ENCODE measurements at places on chromosomes 12 and 14. TPM values are rescaled to one million over a fixed set of nuclear protein-coding genes. Genes with fewer than 3 reads are reported as not detected.

DNA sequence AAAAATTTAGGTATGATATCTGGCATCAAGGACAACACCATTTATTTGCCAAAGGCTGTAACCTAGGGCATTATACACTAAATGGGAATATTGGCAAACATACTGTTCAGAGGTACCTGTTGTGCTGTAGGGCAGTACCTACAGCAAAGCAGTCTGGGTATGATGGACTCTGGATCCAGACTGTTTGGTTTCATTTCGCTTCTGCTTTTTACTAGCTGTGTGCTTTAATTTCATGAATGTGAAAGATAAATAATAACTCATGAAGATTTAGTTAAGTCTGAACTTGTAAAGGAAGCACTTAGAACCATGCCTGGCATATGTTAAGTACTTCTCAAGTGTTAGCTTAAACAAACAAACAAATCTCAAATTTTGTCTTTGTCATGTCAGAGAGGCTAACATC lies 17.7 kb upstream of the SLC38A2 start:
- no peak for DNase-seq

GRCh38 chr14:50835280-50835679 lies 4.3 kb upstream of the NIN start:
- DNase-seq, result no peak

DNA sequence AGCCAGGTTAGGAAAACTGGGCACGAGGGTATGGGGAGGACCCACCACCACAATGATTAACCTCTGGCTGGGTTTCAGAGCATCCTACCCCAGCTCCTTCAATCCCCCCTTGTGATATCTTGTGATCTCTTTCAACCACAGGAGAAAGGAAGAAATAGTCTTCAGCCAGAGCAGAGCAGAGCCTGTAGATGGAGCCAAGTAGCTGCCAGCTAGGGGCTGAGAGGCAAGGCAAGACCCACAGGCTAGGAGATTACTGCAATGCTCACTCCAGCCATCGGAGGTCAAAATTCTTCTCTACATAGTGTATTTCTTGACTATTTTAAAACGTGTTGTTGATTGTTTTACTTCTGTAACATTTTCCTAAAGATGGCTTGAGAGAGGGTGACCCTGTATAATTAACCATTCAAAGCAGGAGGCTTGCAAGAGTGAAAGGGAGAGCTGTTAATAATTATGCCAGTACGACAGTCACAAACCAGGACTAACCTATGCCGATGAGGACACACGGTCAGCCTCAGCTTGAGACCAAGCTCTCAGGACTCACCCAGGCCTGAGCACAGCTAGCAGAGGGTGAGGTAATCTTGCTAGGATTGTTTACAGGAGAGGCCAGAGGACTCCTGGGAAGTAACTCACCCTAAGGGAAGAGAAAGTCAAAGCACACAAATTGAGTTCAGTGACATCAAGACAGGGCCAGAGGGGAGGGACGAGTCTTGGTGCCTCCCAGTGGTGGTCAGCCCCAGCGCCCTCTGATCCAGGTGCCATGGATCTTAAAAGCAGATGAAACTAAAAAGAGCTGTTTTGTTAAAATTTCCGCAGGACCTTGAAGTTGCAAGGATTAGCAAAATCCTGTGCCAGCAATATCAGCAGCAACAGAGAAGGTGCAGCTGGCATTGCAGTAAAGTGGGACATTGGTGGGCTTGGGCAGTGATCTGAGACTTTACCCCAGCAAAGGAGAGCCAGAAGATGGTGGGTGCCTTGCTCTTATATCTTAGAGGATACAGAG lies 29.8 kb upstream of the CDKN3 start:
- DNase-seq, result no peak

IAPP gene
- total RNA-seq, result not detected

DNA sequence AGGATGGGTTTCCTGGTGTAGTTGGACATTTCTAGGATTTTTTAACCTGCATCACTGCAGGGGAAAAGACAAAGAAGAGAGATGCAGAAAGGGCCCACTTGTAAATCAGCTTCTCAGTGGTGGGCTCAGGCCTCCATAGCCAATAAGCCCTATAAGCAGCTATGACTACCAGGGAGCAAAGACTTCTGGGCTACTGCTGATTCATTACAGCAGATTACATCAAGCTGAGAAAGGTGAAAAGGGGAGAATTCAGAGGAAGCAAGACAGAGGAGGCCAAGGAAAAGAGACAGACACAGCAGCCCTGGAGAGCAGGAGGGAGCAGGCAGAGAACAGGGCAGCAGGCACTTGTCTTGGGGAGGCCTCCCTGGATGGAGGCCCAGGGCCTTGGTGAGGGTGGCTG lies 95.2 kb downstream of the KCNA5 start:
- no peak for DNase-seq

OR4K13 gene
- total RNA-seq, result not detected

MGP gene
- total RNA-seq, result 472 TPM

DNA sequence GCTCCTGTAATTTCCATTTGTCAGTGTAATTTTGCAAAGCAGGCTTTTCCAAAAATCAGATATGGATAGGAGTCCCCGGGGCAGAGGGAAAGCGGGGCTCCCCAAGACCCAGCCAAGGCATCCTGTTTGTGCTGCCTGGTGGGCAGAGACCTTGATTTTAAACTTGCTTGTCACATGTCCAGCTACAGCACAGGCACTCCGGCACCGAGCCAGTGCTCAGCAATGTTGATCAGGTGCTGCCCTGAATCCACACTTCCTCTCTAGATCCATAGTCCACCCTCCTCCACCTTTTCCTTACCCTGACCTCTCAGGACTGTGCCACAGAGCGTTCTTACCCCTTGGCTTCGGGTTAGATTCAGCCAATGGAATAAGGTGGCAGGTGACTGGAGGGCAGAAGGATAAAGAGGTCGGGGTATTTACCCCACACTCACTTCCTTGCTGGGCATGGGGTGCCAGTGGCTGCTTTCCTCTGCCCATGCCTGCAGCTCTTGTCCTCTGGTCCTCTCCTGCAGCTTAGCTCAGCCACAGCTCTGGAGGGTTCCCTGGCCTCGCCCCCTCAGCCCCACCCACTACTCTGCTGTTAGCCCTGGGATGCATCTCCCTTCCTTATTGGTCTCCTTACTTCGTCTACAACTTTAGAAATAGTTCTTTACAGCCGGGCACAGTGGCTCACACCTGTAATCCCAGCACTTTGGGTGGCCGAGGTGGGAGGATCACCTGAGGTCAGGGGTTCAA lies 80.1 kb downstream of the IRF2BPL start:
- DNase-seq, result peak; percentile 73

- no peak for DNase-seq
Measured at GRCh38 chr14:96747608-96748007, 49.6 kb upstream of the VRK1 start.

TESPA1 gene
- 6.7 TPM for total RNA-seq

GRCh38 chr14:87805315-87805723 lies 187.7 kb downstream of the GALC start:
- no peak for DNase-seq

- no peak for DNase-seq
Measured at GRCh38 chr12:8828257-8829124, 6.1 kb downstream of the A2ML1 start.

DNA sequence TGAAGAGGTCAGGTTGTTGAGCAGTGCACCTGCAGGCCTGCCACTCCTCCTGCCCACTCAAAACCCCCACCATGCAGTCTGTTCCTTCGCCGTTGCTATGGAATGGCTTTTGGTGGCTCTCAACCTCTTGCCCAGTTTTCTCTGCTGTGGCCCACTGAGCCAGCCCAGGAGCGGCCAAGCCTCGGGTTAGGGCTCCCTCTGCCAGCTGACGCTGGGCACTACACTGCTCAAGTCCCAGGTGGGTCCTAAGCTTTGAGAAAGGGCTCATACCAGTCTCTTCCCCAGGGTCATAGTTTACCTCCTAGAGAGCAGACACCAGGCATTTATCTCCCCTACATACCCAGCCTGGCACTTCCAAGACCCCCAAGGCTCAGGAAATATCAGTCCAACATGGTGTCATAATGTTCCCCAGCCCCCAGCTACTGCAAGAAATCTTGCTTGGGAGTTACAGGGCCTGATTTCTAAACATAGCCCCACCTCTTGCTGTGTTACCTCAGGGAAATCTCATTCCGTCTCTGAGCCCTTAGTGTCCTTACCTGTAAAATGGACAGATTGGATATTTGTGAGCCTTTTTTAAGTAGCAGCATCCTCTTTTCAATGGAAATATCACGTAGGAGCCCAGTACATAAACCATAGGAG lies 59.4 kb downstream of the TSPAN11 start:
- DNase-seq, result peak; percentile 74

DNA sequence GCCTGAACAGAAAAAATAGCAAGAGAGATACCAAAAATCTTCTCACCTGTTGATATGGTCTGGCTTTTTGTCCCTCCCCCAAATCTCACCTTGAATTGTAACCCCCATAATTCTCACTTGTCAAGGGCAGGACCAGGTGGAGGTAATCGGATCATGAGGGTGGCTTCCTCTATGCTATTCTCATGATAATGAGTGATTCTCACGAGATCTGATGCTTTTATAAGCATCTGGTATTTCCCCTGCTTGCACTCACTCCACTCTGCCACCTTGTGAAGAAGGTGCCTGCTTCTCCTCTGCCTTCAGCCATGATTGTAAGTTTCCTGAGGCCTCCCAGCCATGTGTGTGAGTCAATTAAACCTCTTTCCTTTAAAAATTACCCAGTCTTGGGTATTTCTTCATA lies 291.2 kb downstream of the CPNE8 start:
- DNase-seq, result no peak

DNA sequence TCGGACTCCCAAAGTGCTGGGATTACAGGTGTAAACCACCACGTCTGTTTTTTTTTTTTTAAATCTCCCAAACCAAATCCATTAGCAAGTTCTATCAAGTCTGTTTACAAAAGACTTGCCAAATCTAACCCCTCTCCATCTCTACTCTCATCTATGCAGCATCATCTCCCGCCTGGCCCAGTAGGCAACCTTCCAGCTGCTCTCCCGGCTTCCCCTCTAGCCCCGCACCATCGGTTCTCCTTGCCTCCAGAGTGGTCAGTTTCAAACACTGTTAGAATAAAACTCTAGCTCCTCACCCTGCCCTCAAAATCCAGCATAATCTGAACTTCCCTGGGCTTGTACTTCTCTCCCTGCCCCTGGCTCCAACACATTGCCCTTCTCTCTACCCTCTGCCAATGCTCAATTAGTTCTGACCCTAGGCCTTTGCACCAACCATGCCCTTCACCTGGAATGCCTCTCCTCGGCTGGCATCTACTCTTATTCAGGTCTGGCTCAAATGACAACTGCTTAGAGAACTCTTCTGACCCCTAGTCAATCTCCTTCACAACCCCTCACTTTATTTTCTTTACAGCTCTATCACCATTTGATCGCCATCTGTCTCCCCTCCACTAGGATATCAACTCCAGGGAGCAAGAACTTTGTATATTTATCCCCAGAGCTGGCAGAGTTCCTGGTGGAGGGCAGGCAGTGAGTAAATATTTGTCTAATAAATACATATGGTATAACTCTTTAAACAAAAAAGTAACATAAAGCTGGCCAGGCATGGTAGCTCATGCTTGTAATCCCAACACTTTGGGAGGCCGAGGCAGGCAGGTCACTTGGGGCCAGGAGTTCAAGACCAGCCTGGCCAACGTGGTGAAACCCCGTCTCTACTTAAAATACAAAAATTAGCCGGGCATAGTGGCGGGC lies 4.9 kb downstream of the WSB2 start:
- no peak for DNase-seq

Measured in upper lobe of right lung (tissue), 1 donor.